ENCODE measurements at places on chromosomes 16 and 17.

GRCh38 chr16:48136547-48137360, 19.0 kb downstream of the ABCC12 start:
- no peak for DNase-seq

GRCh38 chr17:76934561-76935320, 66.5 kb downstream of the MGAT5B start:
- DNase-seq: no peak

GRCh38 chr17:58272367-58273280, 8.1 kb downstream of the MPO start:
- DNase-seq: no peak

DNA sequence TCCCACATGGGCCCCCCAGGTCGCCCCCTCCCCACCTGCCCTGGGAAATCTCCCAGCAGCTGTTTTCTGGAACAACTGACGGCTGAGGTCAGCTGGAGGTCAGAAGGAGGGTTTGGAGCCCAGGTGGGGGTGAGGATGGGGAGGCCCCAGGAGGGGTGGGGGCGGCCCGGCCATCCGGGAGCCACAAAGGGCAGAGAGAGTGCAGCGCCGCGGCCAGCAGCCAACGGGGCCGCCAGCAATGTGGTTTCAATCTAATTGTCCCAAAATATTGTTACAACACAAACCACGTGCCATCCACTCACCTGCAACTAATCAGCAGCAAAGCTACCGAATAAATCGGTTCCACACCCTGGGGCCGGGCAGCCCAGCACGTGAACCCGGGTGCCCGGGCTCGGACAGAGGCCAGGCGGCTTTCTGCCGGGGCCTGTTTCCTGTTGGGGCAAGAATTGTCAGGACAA, 28.3 kb upstream of the SLC38A10 start:
- no peak for DNase-seq

DNA sequence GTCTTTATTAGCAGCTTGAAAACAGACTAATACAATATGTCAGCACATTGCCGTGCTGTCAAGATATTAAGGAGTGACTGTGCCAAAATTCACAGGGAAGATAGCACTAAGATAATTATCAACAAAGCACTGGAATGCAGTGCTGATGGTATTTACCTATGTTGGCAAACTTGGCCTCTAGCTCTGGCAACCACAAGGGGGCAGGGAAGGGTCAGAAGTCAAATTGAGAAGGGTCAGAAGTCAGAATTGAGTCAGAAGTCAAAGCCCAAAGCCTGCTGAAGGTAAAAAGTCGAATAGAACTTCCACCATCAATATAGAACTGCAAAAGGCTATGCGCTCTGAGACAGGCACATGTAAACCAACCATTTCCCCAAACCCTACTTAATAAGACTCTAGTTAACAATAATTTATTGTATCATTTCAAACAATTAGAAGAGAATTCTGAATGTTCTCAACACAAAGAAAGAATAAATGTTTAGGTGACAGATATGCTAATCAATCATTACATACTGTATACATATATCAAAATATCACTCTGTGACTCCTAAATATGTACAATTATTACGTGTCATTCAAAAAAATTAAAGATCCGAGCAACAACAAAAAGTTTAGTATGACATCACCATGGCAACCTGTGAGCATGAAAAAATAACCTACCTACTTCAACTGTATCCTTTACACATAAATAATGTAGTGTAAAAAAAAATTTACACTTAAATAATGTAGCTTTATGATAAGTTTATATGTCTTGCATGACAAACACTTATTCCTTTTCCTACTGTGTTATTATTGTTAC, 916.1 kb downstream of the KCNJ2 start:
- no peak for DNase-seq

DNA sequence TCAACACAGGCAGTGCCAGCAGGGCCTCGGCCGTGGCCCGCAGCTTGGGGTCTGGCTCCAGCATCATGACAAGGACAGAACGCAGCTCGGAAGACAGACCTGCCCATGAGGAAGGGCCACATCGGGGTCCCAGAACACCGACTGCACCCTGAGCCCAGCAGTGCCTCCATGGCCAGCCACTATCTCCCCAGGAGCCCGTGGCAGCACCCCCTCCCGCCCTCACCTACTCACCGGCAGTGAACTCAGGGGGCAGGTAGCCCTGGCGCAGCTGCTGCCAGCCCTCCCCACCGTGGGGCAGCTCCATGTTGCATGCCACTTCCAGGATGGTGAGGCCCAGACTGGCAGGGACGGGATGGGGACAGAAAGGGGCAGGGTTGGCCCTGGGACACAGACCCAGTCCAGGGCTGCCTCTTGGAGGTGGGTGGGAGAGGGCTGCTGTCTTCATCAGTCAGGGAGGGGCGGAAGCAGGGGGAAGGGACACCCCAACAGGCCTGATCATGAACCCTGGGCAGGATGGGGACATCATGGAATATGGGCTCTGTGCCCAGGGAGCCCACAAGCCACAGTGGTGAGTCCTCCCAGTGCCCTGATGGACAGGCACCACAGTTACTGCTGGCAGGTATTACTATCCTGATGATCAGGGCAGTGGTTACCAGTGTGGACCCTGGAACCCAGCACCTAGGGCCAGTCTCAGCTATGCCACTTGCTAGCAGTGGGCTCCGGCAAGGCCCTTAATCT, 5.3 kb downstream of the PAQR4 start:
- DNase-seq: no peak
